ENCODE measurements at places on chromosomes 1 and 21.

- DNase-seq = no peak
Observed at GRCh38 chr1:172914501-172915144, 136.1 kb downstream of the TNFSF18 start.

- no peak for DNase-seq
Observed at GRCh38 chr1:78165816-78166215, 120.0 kb downstream of the GIPC2 start.

- DNase-seq = no peak
Observed at GRCh38 chr1:64039390-64039926, 164.0 kb upstream of the UBE2U start.

GRCh38 chr1:92329347-92330129, 30.7 kb downstream of the RPAP2 start:
- no peak for DNase-seq

- DNase-seq = no peak
Observed at GRCh38 chr1:20440785-20441200, 45.2 kb downstream of the CAMK2N1 start.

DNA sequence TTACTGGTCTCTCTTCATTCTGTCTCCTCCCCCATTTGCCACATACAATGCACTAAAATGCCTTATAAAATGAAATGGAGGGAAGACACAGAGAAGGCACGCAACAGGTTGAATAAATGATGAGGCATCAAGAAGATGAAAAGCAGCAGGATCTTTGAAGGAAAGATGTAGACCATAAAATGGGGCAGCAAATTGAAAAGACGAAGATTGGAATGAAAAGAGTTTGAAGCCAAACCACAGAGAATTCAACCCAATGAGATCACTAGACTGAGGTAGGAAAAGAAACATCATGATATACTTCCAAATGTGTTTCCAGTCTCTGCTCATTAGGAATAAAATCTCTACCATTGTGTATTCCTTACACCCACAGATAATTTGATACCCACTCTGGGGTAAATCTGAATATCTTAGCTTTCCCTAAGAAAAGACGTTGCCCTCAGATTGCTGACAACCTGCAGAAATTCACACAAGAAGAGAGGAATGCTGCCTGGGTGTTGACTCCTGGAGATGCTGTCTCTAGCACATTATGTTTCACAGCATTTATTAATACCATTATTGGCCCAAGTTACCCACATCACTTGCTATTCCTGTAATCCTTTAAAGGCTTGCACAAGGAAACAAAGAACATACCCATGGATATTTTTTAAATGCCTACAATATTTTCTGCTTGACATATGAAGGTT, 230.9 kb downstream of the LTN1 start:
- no peak for DNase-seq

- no peak for DNase-seq
Observed at GRCh38 chr1:67769633-67770256, 63.5 kb downstream of the GNG12 start.

GRCh38 chr1:112833806-112834205, 118.7 kb upstream of the PPM1J start:
- DNase-seq = no peak

DNA sequence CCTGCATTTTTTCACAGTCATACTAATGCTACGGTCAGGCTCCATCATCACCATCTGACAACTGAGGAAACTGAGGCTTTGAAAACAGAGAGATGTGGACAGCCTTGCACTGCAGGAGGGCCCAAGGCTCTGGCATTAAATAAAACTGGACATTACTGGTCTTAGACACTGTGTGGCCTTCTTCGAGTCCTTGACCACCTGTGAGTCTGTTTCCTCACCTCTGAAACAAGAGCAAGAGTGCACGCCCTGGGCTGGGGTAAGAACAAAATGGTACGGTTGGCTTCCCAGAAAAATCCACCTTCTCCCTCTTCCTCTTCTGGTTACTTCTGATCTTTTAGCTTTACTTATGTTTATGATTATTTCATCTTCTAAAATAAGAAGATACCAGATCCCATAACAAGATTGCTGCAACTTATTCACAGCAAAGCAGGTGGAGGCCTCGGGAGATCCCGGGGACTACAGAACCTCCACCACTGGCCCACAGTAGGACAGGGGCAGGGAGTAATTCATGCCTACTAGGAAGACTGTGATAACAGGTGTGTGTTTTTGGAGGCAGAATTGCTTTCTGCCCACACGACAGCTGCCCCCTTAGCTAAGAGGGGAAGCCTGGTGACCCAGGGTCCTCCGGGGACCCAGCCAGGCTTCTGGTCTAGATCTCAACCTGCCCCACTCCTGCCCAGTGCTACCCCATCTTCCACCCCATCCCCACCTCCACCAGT, 156.4 kb upstream of the EDN2 start:
- no peak for DNase-seq

DNA sequence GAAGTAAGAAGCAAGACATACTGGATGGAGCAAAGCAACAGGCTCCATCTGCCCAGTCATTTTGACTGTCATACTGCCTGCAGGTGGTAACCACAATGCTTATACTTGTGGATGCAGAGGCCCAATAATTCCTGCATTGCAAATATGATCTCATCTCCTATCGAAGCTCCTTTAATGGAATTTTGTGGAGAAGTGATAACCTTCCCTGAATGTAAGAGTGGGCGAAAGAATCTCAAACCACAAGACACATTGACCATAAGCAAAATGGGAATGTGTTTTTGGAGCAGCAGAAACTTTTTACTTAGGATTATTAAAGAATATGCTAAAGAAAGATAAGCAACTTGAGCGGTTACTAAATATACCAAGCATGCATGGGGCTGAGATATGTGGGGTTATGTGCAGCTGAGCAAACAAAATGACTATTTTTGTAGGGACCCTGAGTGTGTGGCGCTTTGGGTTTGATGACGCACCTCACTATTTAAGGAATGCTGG, 77.4 kb upstream of the BACH1 start:
- DNase-seq = no peak

All from effector memory CD4-positive, alpha-beta T cell (primary cell).